Stimulated activated CD4-positive, alpha-beta T cell treated with anti-CD3 and anti-CD28 coated beads, Interleukin-4, amount 100 ng/mL, for 48 hours (primary cell): ENCODE measurements at places on chromosomes 2 and 18.

GRCh38 chr2:45494275-45494977 is 116.6 kb downstream of the SRBD1 start:
- DNase-seq, result no peak

DNA sequence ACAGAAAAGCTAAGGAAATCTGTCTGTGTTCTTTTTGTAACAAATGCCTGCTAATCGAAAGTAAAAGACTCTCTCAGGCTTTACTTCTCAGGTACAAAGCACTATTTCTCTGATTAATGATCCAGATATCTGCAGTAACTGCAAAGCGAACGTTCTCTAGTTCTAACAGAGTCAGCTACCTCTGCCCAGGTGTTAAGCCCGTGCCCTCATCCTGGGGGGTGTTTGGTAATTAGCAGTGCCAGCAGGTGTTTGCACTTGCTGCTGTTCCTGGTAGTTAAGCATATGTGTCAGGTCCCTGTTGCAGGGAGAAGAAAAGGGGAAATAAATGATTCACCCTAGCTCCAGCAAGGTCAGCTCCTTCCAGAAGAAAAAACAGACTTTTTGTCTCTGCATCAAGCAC is 58.8 kb upstream of the CRIM1 start:
- no peak for DNase-seq

GRCh38 chr18:77119101-77119850 is 13.3 kb downstream of the MBP start:
- DNase-seq, result no peak

GRCh38 chr2:71932780-71933466 is 214.7 kb downstream of the CYP26B1 start:
- no peak for DNase-seq

DNA sequence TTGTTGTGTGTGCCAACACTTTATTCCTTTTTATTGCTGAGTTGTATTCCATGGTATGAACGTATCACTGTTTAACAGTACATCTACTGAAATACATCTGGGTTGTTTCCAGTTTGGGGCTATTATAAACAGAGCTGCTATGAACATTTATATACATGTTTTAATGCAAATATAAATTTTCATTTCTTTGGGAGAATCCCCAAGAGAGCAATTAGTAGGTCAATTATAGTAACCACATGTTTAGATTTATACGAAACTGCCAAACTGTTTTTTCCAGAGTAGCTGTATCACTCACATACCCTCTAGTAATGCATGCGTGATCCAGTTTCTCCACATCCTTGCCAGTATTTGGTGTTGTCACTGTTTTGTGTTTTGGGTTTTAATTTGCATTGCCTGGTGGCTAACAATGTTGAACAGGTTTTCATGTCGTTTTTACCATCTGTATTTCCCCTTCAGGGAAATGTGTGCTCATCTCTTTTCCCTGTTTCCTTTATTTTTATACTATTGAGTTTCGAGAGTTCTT is 81.0 kb downstream of the TMEM131 start:
- DNase-seq, result no peak

GRCh38 chr2:42978887-42979415 is 186.6 kb upstream of the HAAO start:
- no peak for DNase-seq

- DNase-seq, result peak; percentile 27
Observed at GRCh38 chr18:63963615-63964256, 6.1 kb upstream of the SERPINB8 start.

DNA sequence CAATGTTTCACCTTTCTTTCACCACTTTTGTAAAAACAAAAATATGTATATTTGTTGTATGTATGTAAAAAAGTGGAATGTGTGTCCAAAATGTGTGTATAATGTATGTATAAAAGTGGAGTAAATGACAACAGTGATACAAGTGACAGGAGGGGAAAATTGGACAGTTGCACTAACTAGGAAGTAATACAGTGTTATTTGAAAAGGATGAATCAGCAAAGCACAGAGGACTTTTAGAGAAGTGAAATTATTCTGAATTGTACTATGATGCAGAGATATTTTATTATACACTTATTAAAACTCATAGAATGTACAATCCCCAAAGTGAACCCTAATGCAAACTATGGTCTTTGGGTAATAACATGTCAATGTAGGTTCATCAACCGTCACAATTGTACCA is 331.3 kb upstream of the CNTNAP5 start:
- DNase-seq, result no peak

GRCh38 chr2:57674025-57674424 is 372.6 kb upstream of the VRK2 start:
- no peak for DNase-seq

DNA sequence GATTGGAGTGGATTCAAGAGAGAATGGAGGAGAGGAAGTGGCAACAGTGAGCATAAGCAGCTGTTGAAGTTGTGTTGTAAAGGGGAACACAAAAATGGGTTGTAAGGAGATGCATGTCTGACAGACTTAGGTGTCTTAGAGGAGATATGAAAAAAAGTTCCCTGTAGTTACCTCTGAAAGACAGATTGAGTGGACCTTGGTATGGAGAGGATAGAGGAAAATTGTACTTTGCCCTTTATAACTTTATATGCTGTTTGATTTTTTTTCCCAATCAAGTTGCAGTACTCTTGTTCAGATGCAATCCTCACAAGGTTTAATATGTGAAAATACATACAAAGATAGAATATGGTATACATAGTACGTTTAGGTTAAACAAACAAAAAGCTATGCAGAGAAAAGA is 73.6 kb downstream of the LYPD6B start:
- no peak for DNase-seq

DNA sequence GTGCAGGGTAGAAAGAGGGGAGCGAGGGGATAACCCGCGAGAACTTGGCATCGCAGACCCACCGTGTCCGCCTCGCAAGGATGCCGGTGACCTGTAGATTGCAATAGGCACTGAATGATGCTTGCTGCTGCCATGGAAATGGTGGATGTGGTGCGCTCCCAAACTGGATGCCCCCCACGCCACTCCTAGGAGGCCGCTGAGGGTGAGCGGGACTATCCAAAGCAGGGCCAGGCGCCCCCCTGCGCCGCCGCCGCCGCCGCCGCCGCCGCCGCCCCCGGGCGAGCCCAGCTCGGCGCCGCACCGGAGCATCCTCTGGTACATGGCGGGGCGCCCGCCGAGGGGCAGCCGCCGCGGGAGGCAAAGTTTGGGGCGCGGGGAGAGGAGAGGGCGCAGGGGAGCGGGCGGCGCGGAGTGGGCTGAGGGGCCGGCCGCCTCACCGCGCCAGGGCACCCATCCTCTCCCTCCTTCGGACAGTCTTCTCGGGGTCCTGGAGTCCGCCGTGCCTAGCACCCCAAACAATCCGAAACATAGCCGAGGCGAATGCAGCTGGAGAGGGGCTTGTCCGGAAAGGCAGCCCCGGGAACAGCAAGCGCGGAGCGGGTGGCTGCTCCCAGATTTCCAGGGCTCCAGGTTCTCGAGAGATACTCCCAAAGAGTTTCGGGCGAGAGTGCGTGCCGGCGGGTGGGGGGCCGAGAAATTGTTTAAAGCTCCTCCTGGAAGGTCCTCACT is 685.1 kb downstream of the NRXN1 start:
- DNase-seq, result no peak

GRCh38 chr2:160963957-160964356 is 196.3 kb upstream of the TANK start:
- no peak for DNase-seq

DNA sequence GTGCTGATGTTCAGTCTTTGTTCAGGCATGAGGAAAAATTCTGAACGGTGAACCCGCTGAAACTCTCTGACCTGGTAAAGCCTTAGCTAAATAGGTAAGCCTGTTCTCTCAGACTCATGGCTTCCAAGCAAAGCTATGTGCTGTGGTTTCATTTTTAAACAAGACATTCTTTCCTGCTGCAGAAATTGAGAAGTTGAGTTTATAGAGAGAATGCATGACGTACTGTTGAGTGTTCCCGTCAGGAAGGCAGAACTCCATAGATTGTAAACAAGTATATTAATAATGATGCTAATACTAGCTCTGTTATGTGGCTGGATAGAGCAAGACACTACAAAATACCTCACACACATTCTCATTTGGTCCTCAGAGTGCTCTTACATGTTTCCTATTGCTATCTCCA is 424.0 kb upstream of the CRIM1 start:
- no peak for DNase-seq
